ENCODE measurements at places on chromosomes 4 and X. TPM values are rescaled to one million over a fixed set of nuclear protein-coding genes. Genes with fewer than 3 reads are reported as not detected.

DNA sequence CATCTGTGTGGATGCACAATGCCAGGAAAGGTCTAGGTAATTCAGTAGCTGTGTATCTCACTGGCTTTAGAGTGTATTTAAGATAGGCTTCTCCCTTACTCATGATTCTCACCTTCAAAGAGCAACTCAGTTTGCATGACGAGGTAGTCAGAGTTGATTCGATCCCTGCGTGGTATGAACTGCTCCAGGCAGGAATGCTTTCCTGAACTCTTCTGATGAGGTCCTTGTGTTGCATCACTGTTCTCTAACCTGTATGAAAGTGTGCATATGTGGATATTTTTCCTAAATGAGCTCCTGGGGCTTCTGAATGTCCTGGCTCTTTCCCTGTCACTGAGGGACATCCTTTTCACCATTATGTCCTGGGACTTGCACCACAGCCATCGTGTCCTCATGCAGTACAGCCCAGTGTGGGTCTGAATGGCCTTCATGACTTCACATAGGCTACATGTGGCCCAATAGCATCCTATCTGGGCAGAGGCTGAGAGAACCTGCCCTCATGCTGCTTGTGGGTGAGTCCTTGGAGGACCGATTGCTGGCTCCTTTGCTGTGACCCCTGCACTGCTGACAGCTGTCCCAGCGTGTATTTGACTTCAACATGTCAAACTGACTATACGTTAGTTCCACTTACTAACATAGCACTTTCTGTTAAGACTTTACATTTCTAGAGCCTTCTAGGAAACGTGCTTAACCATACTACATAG, 65.3 kb upstream of the WDR1 start:
- DNase-seq: no peak

DNA sequence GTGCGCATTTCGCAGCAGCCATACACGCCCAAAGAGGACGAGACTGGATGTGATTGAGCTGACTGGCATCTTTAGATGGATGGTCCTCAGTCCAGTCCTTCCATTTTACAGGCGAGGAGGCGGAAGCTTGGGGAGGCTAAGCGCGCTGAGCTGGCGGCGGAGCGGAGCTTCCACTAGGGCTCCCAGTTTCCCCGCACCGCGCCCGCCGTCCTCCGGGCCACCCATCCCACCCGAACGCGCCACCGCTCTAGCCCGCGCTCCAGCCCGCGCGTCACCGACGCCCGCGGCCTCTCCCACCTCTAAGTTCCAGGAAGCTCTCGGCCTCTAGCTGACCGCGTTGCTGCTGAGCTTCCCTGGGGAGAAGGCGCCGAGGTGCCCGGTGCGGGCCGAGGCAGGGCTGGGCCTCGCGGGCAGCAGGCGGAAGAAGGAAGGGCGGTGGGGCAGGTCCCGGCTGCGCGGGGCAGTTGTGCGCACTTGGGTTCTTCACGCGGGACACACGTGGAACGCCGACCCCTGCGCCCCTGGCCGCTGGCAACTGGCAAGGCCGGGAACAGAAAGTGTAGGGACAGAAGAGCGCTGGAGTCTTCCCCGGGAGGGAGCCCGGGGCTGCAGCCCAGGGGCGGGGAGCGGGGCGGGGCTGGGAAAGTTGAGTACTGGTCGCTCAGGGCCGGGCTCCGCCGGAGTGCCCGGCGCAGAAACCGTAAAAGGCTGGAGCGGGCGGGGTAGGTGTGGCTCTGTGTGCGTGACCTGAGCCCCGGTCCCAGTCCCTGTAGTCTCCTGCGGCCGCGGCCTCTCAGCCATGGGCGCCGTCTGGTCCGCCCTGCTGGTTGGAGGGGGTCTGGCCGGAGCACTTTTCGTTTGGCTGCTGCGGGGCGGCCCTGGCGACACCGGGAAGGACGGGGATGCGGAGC, at the start of gene STBD1:
Gene STBD1 (plus strand): TSS at position 763 of the 911 bp plus-strand sequence. CDS start 37 bp downstream, at position 800.
- peak; percentile 89 for DNase-seq

Gene SORBS2
- total RNA-seq: 33.2 TPM

DNA sequence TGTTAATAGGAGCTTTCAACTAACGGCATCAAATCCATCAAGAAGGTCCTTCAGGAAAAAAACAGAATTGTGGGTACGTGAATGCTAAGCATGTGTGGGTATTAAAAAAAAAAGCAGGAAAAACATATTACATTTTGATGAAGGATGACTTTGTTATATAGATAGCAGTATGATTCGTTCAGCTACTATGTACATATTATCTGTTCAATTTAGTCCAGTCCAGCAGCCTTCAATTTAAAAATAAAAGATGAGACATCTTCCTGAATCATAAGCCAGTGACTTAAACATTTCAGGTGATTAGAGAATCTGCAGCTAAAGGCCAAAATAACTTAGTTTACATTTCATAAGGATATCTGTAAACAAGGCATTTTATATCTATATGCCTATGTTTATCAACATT, 63.4 kb downstream of the LCORL start:
- DNase-seq: no peak

Gene PDZD4
- total RNA-seq: 26.6 TPM

GRCh38 chr4:183118141-183118540, 19.1 kb downstream of the WWC2 start:
- DNase-seq: no peak

DNA sequence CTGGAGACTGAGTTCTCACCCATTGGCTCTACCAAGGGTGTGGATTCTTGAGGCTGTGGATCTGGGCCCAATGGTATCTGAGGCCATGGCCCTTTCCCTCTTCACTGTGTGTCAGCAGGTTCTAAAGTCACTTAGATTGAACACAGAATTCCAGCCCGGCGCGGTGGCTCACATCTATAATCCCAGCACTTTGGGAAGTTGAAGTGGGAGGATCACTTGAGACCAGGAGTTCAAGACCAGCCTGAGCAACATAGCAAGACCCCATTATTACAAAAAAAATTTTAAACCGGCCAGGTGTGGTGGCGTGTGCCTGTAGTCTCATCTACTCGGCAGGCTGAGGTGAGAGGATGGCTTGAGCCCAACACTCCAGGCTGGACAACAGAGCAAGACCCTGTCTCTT, 18.0 kb upstream of the XPNPEP2 start:
- DNase-seq: no peak

Gene SLC6A14
- total RNA-seq: not detected

Gene LGI2
- not detected for total RNA-seq

- DNase-seq: no peak
Observed at GRCh38 chr4:105805501-105806120, 89.7 kb upstream of the NPNT start.

Gene RNF175
- not detected for total RNA-seq

- DNase-seq: no peak
Observed at GRCh38 chrX:78831523-78831922, 84.0 kb downstream of the LPAR4 start.

Gene MAGEB16
- not detected for total RNA-seq

GRCh38 chr4:68297137-68297536, 51.6 kb upstream of the TMPRSS11B start:
- DNase-seq: no peak

Gene UGT2B15
- total RNA-seq: not detected

DNA sequence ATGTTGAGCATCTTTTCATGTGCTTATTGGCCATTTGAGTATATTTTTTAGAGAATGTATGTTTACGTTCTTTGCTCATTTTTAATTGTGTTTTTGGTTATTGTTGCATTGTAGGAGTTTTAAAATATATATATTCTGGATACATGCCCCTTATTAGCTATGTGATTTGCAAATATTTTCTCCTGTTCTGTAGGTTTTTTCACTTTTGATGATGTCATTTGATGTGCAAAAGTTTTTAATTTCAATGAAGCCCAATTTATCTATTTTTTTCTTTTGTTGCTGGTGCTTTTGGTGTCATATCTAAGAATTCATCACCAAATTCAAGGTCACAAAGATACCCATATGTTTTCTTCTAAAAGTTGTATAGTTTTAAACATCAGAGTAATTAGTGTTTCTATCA, 6.8 kb downstream of the ARMCX5 start:
- DNase-seq: no peak

- DNase-seq: no peak
Observed at GRCh38 chr4:109126856-109127255, 175.6 kb downstream of the COL25A1 start.

Gene TCEAL3
- total RNA-seq: 38.4 TPM

DNA sequence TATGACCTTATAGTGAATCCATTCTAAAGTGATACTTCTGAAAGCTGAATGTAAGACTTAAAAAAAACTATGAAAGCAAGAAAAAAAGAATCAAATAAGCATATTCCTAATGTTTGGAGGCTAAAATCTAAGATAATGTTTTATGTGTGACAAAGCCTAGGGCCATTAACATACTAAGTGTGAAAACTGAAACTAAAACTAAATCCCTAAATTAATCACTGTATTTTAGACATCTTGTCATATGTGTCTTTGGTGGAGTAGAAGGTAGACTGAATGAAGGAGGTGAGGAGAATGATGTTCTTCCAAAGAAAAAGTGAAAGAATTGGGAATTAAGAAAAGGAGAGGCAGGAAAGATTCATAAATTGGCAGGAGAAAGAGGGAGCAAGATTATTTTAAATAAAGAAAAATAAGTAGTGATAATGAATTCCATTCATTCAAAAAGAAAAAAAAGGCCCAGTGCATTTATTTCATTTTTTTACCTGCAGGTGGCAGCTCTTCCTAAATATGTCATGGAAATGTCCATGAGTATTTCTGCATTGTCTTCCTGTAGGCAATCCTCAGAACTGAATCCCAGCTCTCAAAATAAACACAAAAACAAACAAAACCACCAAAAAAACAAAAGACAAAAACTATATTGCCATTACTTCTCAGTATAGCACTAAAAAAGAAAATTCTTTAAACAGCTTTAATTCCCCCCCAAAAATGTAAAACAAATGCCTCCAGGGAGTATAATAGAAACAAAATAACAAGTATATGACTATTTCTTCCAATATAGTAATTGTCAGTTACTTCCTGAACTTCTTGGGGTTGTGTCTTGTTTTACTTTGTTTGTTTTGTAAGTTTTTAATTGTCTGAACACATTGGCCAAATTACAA, 17.0 kb upstream of the AP1AR start:
- no peak for DNase-seq

Gene CXCL11
- not detected for total RNA-seq

DNA sequence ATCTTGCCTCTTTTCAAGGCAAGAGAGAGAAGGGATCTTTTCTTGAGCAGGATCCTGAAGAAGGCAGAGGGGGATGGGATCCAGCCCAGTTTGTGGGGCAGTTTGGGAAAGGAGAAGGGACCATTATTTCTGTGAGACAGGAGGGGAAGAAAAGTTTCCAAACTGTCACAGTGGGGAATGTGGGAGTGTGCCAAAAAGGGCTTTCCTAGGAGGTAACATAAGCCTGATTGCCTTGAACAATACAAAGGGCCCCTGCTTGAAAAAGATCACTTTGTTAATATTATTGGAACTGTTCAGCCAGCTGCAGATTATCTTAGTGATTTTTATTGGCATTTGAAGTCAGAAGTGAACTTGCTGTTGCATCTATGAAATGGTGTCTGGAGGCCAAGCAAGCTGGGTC, 55.2 kb downstream of the MTM1 start:
- no peak for DNase-seq

Gene RTL3
- not detected for total RNA-seq

Gene EVC2
- 3.1 TPM for total RNA-seq

- DNase-seq: no peak
Observed at GRCh38 chr4:114875630-114876029, 237.8 kb downstream of the NDST4 start.

DNA sequence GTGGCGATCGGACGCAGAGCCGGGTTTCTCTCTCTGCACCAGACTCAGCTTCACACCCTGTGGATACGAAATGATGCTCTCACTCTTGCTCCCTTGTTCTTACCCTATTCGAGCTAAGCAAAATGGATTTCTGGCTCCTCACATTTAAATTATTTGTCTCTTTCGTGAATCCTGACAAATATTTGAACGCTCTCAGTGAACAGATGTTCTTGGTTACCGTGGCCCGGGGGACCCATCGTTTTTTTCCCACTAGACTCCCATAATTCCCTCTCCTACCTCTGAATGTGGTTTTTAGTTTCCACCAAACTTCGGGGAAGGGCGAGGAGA, 630 bp downstream of the SMARCA5 start:
- DNase-seq: no peak

Gene SPIN2B
- 17.7 TPM for total RNA-seq

DNA sequence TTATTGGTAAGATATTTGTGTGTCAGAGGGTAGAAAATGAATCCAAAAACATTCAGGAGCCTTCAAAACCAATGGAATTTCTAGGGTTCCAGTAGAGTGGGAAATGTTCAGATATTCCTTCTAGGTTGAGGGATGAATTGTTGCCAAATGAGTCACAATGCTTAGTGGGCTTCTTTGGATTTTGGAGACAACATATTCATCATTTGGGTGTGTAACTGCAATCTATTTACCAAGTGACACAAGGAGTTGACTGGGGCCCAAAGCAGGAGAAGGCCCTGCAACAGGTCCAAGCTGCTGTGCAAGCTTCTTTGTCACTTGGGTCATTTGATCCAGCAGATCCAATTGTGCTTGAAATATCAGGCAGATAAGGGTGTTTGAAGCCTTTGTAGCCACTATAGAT, 551.5 kb upstream of the PITX2 start:
- no peak for DNase-seq

- no peak for DNase-seq
Observed at GRCh38 chr4:123110147-123110546, 187.8 kb upstream of the NUDT6 start.

Gene ART3
- not detected for total RNA-seq

GRCh38 chrX:153968255-153968654, 3.4 kb downstream of the HCFC1 start:
- no peak for DNase-seq

DNA sequence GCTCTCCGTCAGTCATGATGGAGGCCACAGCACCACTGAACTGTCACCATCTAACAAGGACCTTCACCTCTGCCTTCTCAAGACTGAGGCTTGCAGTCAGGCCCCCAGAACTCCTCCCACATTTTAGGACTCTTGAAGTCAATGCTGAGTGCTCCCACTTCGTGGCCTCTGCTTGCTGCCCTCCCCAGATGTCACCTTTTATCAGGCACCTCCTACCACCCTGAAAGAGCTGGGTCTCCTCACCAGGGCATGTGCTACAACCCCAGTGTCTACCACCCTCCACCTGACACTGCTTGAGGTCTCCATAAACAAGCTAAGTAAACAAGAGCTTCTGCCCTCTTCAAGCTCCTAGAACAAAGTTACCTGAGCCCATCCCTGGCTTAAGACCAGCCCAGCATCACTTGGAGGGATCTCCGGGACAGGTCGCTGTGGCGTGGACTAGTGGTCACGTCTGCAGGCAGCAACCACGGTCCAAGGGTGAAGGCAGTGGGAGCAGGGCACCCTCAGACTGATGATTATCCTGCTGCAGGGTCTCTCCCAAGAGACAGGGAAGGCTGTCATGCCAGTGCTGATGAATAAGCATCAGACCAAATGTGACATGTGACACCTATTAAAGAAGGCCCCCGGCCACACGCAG, 7.7 kb upstream of the FAM53A start:
- no peak for DNase-seq

- no peak for DNase-seq
Observed at GRCh38 chr4:23782778-23783437, 106.9 kb downstream of the PPARGC1A start.

DNA sequence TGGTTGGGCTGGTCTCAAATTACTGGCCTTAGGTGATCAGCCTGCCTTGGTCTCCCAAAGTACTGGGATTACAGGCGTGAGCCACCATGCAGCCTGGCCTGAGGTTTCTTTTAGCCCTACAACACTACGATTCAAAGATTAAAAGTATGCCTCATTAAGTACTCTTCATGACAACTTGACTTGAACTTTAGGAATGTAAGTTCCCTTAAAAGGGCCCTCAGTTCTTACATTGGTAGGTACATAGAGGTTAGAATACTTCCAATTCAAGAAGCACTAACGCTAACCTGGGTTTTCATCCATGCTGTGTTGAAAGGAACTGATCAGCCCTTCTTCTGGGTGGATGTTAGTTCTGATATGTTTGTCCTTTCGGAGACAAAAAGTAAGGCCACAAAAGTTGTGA, 15.1 kb downstream of the CBR4 start:
- DNase-seq: no peak
